Right cardiac atrium (tissue), 5 donors: ENCODE measurements at places on chromosomes 6 and 20.

GRCh38 chr6:114310053-114310452 lies 32.8 kb downstream of the HS3ST5 start:
- DNase-seq, result no peak

DNA sequence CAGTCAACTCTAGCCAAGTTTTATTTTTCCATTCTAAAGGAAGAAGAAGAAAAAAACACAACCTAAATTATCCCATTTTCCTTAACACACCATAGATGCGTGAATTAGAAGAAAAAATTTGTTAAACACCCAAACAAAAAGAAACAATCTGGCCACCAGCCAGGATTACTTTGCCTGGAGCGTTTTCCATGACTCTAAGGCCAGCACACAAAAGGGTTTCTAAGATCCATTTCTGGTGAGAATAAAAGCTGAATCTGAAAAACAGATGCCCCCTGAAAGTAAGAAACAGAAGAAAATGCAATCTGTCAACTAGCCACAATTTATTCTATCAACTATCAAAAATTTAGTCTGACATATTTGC lies 267.2 kb upstream of the SULF2 start:
- DNase-seq, result no peak

DNA sequence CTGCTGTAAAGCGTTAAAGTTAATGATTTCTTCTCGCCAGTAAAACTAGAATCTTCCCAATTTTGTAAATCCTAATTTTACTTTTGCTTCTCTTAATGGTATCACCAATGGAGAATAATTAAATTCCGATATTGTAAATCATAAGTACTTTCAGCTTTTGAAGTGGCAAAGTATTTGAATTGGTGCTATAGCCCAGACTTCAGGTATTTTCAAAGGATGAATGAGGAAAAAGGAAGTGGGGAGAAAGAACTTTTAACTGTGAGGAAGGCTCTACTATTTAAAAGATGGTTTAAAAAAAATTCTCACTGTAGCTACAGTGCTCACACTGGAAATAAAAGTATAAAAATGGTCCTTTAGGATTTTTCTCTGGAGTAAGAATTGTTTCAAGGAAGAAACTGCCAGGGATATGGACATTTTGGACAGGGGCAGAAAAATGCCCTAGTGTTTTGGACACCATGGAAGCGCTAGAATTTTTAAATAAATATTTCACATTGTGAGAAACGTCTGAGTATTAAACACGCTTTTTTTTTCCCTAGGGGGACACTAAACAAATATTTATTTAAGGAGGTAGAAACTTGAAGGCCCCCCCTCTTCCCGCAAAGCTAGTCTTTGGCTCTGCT lies 1.3 kb upstream of the TAB2 start:
- no peak for DNase-seq

DNA sequence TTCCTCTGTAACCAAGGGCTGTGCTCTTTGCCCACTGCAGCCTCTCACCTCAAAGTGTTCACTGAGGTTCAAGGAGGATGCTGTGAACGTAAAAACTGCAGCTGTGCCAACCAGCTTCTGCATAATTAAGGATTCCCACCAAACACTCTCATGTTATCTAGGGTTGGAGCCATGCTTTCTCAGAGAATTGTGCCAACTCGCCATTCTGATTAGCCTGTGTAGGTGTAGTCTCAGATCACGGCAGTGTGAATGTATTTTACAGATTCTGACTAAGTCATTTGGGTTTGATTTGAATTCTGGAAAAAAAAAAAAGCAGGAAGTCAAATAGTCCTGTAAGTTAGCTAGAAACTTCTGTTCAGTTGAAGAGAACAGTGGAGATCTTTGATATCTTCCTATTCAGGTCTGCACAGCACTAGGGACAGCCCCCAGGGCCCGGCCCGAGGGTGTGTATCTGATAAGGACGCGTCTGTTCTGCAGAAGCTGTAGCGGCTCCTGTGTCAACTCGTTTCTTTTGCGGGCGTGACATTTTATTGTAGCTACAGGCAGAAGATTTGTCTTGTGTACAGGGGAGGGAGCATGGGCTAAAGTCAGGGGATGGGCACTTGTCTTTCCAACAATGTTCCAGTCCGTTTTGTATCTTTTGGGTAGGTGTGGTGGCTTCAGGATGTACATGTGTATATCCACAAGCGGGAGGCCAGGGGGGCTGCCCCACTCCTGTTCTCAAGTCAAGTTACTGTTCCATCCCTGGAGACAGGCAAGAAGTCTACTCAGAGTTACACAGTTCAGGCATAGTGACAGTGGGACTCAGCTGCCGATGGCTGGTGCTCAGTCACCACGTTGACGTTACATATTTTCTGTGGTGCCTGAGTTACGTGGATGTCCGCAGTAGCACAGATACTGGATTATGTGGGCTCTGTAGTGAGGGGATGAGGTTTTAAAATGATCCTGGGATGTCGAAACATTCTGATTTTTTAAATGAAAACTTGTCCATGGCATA lies 12.4 kb downstream of the IRF4 start:
- DNase-seq, result no peak

DNA sequence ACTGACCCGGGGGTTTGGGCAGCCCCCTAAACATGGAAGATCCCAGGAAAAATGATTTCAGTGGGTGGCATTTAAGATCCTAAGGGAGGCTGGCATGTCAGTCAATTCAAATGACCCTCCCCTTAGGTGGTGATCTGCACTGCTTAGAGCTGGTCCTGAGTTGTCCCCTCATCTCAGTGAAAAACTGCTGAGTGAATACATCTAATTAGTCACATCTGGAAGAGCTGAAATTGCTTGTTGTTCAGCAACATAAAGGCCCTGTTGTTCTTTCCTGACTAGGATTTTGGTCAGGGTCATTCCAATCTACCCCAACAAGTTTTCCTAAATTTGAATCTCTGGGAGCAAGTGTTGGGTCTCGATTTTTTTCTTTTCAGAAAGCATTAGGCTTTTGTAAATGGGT lies 126.4 kb downstream of the LCA5 start:
- no peak for DNase-seq

DNA sequence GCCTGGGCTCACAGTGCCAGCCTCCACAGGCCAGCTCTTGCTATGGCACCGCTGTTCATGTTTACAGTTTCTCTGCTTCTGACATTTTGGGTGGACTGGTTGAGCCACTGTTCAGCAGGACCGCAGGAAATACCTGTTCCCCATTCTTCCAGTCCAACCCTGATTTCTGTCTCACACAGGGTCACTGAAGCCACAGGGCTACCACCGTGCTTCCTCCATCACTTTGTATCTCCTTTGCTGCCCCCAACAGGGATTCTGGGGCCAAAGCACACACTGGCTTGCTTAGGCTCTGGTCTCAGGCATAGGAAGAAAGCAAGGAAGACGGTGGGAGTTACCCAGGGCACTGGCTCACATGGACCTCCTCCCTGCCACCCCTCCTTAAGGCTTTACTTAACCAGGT lies 164.5 kb downstream of the UNC5CL start:
- no peak for DNase-seq

DNA sequence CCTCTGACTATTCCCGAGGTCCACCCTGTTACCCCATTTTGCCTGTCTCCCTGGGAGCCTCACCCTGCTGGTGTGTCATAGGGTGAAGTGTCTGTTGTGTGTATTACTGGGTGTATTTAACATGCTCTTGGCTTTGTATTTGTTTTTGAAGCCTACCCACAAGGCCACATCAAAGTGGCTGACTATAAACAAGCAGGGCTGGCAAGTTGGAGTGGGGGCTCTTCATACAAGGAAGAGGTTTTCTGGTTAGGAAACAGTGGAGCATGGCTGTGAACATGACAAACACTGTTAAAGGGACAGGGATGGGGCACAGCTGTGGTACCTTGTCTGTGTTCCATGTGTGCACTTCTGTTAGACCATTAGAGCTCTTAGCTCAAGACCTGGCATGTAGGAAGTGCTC lies 26.3 kb downstream of the HECA start:
- no peak for DNase-seq

GRCh38 chr6:41441598-41442351 lies 104.4 kb upstream of the FOXP4 start:
- DNase-seq, result no peak

- no peak for DNase-seq
Observed at GRCh38 chr6:41228096-41228495, at the start of gene TREML4. Gene TREML4, plus strand, starts transcription at chr6:41228349. Its CDS starts 79 bp downstream, at chr6:41228428.

- no peak for DNase-seq
Observed at GRCh38 chr6:75758061-75758460, 9.0 kb downstream of the MYO6 start.

- peak; percentile 28 for DNase-seq
Observed at GRCh38 chr6:87756858-87757257, 54.8 kb upstream of the AKIRIN2 start.

- DNase-seq, result no peak
Observed at GRCh38 chr6:143936778-143937667, 71.0 kb downstream of the PLAGL1 start.

DNA sequence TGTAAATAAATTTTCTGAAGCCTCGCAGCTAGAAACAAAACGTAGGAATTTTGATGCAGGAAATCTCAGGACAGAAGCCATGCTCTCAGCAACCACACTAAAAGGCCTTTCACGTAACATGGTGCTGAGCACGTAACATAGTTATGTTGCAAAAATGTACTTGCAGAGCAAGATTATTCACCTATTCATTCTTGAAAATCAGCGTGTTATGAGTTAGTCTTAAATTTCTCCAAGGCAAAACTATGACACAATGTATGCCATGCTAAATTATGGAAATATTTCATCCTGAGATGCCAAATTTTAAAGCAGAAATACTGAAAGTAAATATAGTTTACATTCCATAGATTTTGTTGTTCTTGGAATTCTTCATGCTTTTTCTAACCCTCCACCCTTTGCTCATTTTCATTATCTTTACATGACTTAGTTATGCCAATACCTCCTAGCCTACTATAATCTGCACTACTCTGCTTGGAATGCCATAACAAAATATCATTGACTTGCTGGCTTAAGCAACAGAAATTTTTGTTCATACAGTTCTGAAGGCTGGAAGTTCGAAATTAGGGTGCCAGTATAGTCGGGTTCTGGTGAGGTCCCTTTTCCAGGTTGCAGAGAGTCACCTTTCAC lies 179.8 kb upstream of the BMP5 start:
- DNase-seq, result no peak

GRCh38 chr6:15628499-15629131 lies 34.2 kb downstream of the DTNBP1 start:
- DNase-seq, result no peak

DNA sequence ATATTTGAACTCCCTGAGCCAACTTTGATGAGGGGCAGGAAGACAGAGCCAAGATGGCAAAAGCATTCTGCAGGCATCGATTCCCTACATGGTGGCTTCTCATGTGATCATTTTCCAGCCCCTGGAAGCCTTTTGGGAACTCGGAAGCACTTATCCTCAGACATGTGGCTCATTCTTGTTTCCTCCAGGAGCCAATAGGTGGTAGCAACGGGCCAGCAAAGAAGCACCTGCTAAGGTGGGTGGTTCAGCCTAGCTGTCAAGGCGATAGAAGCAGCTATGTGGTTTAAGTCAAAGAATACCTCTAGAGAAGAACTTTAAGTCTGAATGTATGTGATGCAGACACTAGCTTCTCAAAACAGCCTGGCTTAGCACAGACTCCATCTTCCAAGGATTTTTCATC lies 64.9 kb upstream of the PAX1 start:
- DNase-seq, result no peak

DNA sequence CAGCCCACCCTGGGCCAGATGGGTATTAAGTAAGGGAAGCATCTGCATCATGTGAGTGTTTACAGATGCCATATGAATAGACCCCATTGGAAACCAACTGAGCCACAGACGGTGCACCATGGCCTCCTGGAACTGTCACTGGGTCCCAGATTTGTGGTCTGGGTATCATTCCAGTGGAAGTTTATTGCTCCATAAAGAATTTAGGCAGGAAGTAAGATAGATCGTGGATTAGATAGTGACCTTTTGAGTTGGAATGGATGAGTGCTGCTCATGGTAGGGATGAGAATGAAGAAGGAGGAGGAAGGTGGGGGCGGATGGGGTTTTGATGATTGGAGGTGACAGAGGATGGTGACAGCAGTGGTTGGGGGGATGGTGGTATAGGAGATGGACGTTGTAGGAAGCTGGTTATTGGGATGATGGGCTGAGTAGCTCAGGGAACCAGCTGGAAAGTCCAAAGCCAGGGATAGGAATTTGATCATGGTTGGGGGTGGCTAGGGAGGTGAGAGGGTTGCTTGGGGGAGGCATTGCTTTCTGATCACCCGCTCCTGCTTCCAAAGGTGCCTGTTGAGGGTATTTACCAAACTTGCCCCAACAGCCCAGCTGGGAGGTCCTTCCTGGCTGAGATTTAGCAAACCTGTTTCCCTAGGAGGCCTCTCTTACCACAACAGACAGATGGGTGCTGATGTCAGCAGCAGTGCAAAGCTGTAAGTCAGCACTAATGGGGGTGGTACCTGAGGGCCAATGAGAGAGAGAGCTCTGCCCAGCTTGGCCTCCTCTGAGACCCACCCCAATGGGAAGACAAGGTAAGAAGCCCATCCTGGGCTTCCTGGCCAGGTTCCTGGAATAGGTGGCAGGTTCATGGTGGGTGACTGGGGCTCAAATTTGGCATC lies 78.0 kb downstream of the VEGFA start:
- no peak for DNase-seq

- no peak for DNase-seq
Observed at GRCh38 chr6:64064919-64065318, 429.3 kb downstream of the PHF3 start.

DNA sequence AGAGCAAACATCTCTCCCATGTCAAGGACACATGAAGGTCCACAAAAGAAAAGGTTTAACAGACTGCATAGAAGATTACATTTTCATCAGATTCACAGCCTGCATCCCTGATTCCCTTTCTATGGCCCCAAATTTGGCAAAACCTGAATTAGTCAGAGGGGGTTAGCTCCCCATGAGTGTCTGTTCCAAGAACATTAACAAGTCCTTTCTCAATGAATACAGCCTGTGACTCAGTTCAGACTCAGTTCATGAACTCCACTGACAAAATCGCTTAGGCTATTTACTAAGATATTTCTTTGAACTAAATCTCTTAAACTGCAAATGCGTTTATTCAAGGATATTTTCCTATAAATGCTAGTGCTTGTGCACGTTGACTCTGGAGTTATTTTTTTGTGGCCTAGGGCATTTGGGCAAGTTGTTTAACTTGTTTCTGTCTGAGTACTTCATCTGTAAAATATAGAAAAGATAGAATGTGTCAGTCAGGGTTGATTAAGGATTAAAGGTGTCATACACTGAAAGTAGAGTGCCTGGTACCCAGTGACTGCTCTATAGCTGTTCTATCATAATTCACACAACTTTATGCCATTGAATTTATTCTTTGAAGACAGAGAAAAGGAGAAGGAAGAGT lies 422.6 kb downstream of the HTR1B start:
- no peak for DNase-seq
